ENCODE measurements at places on chromosomes 11 and 22.

- peak; percentile 10 for DNase-seq
These were observed 84.4 kb downstream of the DENND5A start for GRCh38 chr11:9180784-9181183.

DNA sequence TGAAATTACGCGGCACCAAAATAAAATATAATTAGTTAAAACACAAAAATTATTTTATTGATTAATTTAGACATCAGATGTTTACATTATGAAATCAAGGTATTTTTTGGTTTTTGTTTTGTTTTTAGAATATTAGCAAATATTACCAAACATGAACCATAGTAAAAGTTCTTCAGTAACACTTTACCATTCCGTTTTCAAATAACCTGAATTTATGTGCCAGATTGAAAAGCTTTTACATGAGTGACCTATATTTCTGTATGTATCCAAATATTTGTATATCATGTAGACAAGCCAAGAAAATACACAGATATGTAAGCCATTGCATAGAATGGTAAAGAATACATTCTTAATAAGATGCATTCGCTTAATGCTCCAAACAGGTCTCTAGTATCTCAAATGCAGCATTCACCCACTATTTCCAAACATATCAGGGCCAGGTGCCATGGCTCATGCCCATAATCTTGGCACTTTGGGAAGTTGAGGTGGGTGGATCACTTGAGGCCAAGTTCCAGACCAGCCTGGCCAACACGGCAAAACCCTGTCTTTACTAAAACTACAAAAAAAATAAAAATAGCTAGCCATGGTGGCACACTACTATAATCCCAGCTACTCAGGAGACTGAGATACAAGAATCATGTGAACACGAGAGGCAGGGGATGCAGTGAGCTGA lies 102.4 kb upstream of the SERPIND1 start:
- no peak for DNase-seq

- DNase-seq, result no peak
These were observed 42.0 kb downstream of the SGSM3 start for GRCh38 chr22:40412441-40412840.

- DNase-seq, result no peak
These were observed 73.3 kb downstream of the MRGPRX1 start for GRCh38 chr11:18865951-18866350.

DNA sequence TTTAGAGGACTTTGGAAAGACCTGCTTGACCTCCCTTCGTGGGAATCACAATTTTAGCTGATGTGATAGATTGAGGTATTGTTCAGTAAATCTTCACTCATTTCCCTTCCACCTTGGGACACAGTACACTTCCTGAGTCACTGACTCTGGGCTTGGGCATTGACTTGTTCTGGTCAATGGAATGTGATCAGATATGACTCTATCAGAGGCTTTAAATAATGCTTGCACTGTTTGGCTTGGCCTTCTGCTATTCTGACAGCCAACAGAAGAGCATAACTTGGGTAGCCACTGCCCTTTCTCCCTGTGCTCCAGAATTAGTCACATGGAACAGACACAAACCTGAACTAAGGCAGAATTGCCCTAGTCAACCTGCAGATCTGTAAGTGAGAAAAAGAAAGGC lies 12.5 kb downstream of the PRR5L start:
- no peak for DNase-seq

DNA sequence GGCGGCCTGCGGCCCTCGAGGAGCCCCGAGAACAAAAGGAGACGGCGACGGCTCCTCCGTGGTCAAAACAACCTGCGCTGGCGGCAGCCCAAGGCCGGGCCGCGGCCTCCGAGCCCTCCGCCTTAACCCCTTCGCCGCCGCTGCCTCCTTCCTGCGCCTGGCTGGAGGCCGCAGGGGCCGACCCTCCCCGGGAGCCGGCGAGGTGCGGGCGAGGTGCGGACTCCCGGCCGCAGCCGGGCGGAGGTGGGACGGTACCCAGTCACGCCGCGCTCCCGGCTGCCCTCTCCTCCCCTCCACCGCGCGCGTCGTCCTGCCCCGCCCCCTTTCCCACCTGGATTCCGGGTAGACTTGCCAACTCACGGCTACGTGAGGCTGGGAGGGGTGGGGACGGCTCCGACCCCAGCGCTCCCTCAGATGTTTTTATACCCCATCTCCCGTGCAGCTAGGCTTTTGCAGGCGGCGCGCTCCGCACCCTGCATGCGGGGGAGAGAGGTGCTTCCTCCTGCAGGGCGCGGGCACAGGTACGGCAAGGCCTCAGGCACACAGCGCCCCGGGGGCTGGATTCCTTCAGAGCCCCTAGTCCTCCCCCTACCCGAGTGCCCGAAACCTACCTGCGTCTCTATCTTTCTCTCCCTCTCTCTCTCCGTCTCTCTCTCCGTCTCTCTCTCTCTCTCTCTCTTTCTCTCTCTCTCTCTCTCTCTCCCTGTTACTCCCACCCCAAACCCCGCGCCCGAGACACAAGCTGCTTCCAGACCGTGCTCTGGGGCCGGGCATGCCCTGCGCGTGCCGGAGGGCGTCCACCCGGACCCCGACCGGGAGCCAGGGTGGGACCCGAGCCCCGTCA lies 2.0 kb downstream of the PDGFB start:
- peak; percentile 91 for DNase-seq

- no peak for DNase-seq
These were observed 463.8 kb upstream of the KIRREL3 start for GRCh38 chr11:127464325-127464724.

DNA sequence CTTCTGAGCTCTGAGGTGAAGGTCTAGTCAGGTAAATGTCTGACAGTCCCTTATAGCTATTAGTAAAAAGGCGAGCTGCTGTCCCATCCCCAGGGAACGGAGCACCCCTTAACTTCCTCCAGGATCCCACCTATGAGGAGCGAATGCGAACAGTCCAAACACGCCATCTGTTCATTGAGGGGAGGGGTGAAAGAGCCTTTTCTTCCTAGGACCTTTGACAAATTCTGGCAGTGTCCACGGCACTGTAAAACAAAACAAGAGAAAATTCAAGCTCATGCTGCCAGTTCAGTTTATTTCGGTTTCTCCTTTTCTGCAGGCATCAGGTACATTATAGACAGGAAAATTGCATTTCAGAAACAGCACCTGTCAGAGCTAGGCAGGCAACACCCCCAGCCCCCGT lies 253.8 kb upstream of the CADM1 start:
- no peak for DNase-seq

DNA sequence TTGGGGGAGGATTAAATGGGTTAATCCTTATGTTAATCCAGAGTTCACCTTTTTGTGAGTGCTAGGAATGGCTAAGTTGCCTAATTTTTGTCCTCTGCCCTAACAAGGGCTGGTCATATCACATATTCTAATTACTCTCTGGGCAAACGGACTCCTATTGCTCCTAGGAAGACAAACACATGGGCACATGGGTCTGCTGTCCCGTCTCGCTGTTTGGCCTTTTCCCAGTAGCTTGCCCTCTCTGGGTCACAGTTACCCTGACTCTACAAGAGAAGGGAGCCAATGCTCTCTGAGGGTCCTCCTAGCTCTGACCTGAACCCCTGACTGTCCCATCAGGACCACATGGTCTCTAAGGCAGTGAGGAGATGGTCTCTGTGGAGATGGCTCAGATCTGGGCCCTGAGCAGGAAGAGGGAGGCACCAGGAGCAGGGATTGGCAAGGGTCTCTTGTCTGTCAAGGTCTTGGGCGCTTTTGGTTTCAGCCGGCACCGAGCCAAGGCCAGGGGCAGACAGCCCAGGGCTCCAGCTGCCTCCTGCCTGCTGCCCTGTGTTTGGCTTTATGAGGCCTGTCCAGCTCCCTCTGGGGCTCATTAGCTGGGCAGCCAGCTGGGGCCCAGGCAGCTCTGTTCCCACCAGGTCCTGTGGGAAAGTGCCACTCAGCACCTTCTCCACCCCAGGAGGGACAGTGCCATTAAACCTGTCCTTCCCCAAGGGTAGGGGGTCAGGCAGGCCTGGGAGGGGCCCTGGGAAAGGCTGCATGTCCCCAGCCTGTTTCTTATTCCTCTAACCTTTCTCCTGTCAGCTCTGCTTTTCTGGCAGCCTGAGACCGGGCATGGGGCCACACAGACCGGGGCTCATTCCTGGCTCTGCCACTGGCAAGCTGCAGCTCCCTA lies 559.9 kb downstream of the MN1 start:
- DNase-seq, result no peak

DNA sequence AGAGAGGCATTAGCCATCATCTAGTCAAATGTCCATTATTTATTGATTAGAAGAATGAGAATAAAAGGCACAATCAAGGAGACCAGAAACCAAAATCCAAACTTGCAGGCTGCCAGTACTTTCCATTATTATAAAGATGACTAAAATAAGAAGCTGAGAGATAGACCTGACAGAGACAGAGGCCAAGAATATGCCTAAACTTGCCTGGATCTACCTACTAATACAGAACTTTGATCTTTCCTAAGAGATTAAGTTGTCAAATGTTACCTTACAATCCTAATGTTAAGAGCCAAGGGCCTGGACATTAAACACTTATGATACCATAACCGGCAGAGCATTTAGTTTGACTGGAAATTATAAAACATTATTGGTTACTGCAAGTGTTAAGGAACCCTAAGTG lies 6.2 kb downstream of the LGR4 start:
- no peak for DNase-seq

- DNase-seq, result no peak
These were observed 15.9 kb upstream of the PRODH start for GRCh38 chr22:18952022-18952421.

- DNase-seq, result peak; percentile 80
These were observed 13.8 kb downstream of the TOM1 start for GRCh38 chr22:35313311-35314121.

DNA sequence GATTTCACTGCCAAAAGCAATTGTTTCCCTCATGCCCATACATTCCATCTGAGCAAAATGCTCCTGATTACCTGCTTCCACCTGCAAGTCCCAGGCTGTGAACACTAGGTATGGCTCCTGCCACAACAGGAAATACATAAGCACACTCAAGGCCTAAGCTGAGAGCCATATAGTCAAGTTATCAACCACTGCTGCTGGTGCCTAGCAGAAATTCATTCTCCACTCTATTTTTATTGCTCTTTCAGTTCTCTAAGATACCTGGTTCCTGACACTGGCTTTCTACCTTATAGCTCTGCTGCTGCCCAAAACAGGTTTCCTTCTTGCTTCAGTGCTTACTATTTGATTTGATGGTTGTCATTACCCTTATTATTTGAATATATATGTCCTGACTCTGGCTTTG lies 31.6 kb downstream of the SLC36A4 start:
- DNase-seq, result peak; percentile 57

GRCh38 chr11:33067294-33067693 lies 27.9 kb downstream of the TCP11L1 start:
- no peak for DNase-seq

DNA sequence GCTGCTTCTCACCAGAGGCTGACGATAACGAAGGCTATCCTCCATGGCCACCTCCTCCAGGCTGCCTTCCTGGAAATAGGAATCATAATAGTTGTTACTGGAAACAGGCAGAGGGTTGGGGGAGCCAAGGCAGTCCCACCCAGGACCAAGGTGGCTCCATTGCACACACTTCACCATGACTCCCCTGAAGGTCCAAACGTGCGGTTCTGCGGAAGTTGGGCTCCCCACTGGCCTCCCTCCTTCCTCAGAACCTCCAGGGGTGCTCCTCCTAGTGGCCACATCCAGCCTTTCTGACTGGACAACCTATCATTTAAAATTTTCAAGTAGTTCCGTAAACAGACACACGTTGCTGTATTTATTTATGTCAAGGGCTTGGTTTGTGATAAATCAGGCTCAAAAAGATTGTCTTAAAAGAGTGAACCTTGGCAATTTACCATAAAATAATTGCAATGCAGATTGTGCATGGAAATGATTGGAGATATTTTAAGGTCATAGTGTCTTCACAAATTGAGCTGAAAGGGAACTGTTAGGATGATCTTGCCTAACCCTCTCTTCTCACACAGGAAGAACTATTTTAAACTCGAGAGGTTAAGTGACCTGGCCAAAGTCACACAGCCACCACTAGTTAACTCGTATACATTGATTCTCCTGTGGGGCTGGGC lies 1.4 kb upstream of the TCN2 start:
- peak; percentile 60 for DNase-seq

DNA sequence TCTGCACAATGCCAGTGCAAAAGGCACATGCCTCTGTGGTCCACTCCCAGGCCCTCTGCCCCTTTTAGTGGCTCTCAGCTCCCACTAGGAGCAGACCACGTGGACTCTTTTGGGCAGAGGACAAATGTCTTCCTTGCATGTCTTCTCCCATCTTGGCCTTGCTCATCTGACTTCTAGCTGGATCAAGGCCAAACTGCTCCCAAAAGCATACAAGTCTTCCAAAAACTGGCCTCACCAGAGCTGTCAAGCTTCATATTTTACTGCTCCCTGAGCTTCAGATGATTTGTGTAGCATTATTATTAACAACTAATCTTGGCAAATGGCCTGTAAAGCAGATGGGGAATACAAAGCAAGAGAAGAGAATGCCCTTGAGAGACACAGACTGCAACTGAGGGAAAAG lies 6.9 kb downstream of the SMPD1 start:
- DNase-seq, result no peak

GRCh38 chr22:28030473-28030872 lies 111.4 kb upstream of the PITPNB start:
- DNase-seq, result no peak

GRCh38 chr11:94750319-94751217 lies 17.6 kb upstream of the AMOTL1 start:
- no peak for DNase-seq

DNA sequence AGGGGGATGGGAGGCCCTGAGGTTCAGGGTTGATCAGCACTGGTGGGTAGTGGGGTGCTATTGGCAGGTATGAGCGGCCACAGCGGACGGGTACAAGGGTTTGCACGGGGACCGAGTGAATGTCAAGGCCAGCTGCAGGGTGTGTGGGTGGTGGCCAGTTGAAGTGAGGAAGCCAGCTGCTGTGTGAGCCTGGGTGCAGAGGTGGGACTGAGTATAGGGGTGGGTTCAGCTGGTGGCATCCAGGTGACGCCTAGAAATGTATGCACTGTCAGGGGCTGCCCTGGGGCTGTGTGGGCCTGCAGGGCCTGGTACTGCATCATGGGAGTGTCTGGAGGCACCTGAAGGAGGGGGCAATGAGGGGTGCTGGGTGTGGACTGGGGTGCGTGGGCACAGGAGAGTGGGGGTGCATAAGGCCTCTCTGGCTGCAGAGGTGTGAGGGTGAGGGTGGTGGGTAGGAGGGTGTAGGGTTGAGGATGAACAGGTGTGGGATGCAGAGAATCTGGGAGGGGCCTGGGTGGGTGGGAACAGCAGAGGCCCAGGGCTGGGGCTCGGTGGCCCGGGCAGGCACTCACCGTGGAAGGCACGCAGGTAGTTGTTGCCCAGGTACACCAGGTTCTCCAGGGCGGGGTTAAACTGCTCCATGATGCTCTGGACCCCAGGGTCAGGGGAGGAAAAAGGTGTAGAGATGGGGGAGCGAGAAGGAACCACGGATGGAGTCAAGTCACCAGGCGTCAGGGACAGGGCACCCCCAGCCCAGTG lies 1.7 kb downstream of the BAIAP2L2 start:
- no peak for DNase-seq

DNA sequence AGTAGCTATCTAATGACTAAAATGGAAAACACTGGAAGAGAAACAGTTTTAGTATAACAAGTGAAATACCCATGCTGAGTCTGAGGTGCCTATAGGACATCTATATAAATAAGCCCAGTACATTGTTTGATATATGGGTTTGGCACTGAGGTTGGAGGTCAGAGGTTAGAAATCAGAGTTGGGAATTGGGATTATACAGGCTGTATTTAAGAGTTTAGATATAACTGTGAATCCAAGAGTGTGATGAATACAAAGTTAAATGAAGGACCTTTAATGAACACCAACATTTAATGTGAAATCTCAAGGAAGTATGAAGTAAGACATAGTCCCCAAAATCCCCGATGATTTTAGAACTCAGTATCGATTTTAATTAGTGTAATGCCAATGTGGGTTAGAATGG lies 3.1 kb upstream of the HBD start:
- DNase-seq, result no peak
